ENCODE measurements at places on chromosomes 4 and X.

DNA sequence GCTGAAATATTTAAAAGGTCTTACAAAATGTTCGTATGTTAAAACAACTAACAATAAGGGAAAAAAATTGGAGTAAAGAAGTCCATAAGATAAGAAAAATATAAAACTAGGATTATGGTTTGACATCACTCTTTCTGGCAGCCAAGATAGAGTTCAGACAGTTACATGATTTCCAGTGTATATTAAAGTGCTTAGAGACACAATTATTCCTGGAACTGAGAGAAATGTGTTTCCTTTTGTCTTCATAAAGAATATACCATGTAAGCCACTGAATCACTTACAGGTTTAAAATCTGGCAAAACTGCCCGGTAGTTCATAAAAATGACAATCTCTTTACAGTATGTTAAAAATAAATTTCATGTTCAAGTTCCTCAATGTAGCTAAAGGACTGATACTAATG, 538.7 kb upstream of the ATOH1 start:
- DNase-seq = no peak

GRCh38 chr4:27278615-27279375, 418.2 kb downstream of the STIM2 start:
- no peak for DNase-seq

DNA sequence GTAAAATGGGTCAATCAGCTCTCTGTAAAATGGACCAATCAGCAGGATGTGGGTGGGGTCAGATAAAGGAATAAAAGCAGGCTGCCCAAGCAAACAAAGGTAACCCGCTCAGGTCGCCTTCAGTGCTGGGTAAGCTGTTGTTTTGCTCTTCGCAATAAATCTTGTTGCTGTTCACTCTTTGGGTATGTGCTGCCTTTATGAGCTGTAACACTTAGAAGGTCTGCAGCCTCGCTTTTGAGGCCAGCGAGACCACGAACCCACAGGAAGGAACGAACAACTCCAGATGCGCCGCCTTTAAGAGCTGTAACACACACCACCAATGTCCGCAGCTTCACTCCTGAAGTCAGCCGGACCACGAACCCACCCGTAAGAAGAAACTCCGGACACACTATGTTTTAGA, 11.5 kb upstream of the CAMK2D start:
- no peak for DNase-seq

GRCh38 chrX:903116-903515, 272.5 kb downstream of the SHOX start:
- no peak for DNase-seq

DNA sequence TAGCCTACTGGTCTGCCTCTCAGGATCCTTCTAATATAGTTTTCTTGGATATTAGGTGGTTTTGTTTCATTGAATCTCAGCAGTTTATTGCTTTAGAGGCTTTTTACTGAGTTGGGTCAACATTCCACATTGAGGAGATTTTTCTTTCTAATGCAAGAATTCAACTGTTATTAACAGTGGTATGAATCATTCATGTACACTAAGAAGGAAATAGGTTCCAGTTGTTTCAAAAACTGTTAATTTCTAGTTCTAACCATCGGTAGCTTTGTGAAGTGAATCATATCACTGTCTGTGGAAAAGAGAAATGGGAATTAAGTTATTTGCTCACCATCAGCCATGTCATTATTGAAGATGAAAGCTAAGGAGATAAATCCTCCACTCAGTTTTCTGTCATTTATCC, 331.5 kb downstream of the RPA4 start:
- no peak for DNase-seq

- DNase-seq = no peak
Measured at GRCh38 chr4:138338840-138339239, 96.7 kb upstream of the SLC7A11 start.

GRCh38 chr4:147110473-147111367, 165.1 kb upstream of the TTC29 start:
- no peak for DNase-seq

DNA sequence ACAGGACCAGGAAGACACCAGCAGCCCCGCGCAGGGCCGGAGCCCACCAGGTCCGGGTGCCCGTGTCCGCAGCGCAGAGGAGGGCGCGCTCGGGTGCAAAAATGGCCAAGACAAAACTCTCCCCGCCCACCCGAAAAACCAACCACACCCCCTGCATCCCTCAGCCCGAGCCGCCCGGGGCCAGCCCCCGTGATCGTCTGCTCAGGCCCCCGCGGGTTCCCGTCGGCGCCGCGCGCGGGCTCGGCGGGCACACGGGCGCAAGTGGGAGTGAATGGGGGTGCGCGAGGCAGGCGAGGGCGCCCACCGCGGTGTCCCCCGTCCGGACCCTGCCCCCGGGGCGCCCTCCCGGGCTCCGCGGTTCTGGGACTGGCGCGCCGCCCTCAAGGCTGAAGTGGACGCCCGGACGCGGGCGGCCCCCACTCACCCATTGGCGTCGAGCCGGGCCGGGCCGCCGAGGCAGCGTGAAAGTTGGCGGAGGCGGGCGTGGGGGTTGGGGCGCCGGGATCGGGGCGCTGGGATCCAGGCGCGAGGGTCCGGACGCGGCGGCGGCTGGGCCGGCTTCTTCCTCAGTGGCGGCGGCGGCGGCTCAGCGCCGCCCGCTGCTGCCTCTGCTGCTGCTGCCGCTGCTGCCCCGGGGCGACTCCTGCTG, 393 bp downstream of the SH3KBP1 start:
- no peak for DNase-seq

DNA sequence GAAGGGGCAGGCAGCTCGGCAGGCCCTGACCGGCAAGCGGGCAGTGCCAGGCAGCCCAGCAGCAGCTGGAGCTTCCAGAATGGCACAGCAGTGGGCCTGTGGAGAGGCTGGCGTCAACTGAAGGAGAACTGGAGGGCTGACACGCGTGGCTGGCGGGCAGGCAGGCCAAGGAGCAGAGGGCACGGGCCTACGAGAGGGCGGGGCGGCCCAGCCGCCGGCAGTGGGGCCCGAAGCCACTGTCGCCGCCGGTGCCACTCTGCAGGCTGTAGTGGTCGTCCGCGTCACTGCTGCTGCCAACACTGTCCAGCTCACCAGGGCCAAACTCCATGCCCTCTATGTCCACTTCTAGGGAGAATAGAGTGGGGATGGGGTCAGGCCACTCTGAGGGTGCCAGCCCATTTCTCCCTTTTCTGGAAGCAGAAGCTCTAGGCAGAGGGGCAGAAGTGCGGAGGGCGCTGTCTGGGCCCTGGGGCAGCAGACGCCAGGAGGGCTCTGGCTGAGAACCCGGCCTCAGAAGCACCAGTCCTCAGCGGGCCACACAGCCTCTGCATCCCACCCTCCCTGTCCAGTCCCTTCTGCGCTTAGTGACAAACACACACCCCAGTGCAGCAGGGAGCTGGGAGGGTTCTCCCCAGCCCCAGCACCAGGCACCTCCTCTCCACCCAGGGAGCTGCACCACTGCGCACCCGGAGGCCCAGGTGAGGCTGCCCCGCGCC, 8.6 kb upstream of the HAUS3 start:
- no peak for DNase-seq

DNA sequence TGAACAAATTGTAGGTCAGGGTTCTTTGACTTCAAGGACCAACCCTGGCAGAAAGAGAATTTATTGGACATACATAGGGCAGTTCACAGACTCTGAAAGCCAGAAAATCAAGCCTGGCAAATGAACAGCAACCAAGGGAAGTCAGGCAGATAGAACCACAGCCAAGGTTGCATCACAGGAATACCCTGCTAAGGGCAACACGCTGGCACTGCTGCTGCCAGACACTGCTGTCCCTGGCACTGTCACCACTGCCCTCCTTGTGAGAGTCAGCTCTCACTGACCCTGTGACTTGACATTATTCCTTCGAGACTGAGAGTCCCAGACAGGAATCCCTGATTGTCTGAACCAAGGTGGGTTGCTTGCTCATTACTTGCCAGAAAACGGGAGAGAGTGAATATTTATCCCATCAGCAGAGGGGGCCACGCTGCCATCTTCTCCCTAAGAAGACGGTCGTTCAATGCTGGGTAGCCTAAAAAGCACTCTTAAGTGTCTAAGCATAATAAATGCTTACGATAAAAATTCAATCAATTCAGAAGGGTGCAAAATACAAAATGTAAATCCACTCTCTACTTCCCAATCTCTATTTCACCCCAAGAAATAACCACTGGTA, 23.2 kb upstream of the PTTG2 start:
- DNase-seq = no peak

- no peak for DNase-seq
Measured at GRCh38 chr4:142307857-142308256, 538.2 kb downstream of the INPP4B start.

GRCh38 chrX:38896724-38897298, 95.6 kb downstream of the MID1IP1 start:
- DNase-seq = no peak

DNA sequence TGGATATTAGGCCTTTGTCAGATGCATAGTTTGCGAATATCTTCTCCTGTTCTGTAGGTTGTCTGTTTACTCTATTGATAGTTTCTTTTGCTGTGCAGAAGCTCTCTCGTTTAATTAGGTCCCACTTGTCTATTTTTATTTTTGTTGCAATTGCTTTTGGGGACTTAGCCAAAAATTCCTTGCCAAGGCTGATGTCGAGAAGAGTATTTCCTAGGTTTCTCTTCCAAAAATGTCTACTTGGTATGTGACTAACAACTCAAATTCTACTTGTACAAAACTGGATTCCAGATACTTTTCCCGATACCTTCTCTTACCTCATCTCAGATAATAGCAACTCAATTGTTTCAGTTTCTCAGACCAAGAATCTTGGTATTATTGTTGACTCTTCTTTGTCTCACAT, 142.4 kb upstream of the GLRA2 start:
- no peak for DNase-seq

DNA sequence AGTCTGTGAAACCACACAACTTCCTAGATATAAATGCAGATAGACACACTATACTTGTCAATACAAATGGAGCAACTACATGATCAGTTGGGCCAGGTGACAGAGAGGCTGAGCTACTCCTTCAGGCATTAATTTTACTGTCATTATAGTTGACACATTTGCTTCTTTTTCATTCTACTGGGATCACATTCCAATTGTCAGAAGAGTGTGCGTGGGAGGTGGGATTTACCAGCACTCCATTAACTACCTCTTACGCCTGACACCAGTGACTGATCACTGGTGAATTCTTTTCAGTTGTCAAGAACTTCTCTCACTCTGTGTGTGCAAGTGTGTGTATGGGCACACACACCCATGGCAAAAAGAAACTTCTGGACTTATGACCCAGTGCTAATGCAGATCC, 94.2 kb upstream of the DIAPH2 start:
- no peak for DNase-seq

DNA sequence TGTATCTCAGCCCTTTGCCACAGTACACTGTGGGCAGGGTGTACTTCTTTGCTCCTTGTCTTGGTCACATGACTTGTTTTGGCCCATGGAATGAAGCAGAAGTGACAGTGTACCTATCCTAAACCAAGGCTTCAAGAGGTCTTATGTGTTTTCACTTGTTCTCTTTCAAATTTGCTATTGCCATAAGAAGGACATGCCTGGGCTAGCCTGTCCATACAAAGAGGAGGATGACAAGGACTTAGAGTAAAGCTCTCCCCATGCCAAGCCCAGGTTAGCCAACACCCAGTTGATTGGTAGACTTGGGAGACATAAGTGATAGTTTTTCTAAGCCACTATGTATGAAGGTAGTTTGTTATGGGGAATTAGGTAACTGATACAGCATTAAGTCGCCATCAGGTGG, 141.1 kb upstream of the MID1 start:
- DNase-seq = no peak

GRCh38 chr4:146243141-146243882, 29.0 kb downstream of the REELD1 start:
- no peak for DNase-seq

DNA sequence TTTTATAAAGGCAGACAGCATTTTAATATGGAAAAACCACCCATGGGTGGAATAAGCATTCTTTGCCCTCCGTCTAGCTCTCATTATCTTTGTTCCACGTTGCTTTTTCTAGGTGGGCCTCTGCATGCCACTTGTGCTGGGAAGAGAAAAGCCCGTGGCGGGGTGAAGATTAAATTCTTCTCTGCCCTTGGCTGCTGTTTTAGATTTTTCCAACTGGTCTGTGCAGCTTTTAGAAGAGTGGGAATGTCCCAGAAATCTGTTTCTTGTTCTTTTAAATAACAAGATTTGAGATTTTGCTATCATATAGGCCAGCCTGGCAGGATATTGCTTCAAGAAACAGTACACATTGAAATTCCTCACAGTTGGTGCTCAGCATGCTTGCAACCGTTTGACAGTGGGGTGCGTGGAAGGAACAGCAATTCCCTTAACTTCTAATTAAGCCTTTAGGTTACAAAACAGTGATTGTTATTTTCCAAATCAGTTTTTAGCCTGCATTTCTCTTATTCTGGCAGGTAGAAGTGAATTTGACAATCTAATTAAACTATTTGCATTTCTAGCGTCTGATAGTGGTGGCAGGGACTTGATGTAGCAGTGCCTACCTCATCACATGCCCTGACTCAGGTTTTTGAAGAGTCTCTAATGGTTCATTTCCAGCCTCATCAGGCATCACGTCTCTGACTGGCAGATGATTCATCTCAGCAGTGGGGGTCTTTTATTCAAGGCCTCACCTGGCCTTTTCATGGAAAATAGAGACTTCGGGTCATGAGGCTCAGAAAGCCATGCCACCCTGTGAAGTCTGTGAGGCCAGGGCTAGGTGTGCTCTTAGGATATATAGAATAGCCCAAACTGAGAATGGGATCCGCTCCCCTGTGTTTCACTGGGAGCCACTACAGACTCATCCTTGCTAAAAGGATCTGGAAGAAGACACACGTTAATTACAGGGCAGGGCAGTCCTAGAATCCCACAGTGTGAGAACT, 50.8 kb downstream of the PPEF1 start:
- no peak for DNase-seq

DNA sequence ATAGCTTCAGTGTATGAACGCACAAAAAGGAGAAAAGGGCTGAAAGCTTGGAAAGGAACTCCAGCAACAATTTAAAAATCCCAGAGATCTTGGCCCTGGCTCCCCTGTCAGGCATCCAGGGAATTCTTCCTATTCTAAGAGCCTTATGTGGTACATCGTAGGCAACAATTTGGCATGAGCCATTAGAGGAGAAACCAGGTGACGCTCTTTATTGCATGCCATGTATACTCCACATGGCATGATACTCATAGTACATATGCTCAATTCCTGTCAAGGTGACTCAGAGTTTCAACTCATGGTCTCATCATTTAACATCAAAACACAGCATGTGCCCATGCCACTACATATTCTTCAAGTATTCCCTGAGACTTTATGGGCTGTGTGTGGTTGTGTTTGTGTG, 191.3 kb downstream of the OR13H1 start:
- no peak for DNase-seq

GRCh38 chrX:24443918-24444317, 21.2 kb upstream of the PDK3 start:
- no peak for DNase-seq

Data from stimulated activated CD4-positive, alpha-beta T cell treated with anti-CD3 and anti-CD28 coated beads, Interleukin-15, amount 100 ng/mL, for 1 hour (primary cell).